ENCODE measurements at places on chromosomes 1 and 21.
A peak's percentile ranks its signal among the peaks of the same experiment; 100 is the strongest.

DNA sequence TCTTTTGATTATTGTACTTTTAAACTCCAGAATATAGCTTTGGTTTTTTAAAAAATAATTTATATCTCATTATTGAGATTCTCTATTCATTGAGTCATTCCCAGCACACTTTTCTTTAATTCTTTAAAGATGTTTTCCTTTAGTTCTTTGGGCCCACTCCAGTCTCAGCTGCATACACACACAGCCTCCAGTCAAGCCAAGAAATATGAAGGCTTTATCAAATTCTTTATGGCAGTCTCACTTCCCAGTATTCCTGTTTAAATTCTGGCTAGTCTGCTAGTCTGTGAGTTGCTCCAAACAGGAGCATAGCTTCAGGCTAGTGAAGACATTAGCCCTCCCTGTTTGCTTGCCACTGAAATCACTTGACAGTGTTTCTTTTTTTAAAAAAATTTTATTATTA lies 61.2 kb downstream of the CRP start:
- DNase-seq: peak; percentile 25

GRCh38 chr1:71695821-71696220 lies 586.5 kb downstream of the NEGR1 start:
- DNase-seq: no peak

GRCh38 chr1:211625040-211625439 lies 46.1 kb upstream of the SLC30A1 start:
- peak; percentile 54 for DNase-seq

- DNase-seq: no peak
These were observed 12.9 kb downstream of the MORN1 start for GRCh38 chr1:2378441-2378851.

- DNase-seq: no peak
These were observed 40.3 kb downstream of the PBX1 start for GRCh38 chr1:164599272-164599671.

- DNase-seq: no peak
These were observed at the start of gene SLAMF6 for GRCh38 chr1:160522622-160523345. TSS of gene SLAMF6 (minus strand) at chr1:160523255. CDS start at chr1:160523192, 63 bp downstream.

DNA sequence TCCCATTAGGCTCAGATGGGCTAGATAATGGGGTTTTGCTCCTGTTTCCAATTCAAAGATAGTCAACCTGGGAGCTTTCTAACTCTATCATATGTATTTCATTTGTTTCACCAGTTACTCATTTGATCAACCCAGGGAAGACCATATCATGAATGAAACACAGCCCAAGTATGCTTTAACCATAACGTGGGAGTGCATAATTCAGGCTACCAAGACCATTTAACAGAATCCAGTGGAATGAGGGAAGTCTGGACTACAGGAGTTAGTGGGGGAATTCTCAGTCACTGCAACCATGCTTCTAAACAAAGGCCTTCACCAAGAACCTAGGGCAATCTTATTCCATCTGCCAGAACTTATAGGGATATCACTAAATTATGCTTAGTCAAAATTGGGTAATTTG lies 15.0 kb upstream of the SLC16A1 start:
- no peak for DNase-seq

- no peak for DNase-seq
These were observed 1.4 kb downstream of the TIPRL start for GRCh38 chr1:168180148-168180524.

DNA sequence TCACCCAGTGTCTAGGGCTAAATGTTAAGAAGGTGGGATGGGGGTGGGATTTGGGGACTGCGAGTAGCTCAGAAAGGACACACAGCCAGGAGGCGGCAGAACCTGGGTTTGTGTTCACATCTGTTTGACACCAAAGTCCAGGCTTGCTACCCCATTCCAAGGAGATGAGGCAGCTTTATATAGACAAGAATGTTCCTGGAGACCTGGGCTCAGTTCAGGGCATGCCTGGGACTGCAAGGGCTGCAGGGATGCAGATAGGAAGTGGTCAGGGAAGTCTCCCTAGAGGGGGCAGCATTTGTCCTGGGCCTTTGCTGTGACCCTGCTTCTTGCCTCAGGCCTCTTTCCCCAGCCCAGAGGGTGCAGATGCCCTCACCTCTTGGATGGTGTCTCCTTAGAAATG lies 16.3 kb downstream of the PADI3 start:
- DNase-seq: no peak

GRCh38 chr1:32180186-32181060 lies 948 bp downstream of the TXLNA start:
- DNase-seq: peak; percentile 86

GRCh38 chr1:47340227-47340626 lies 6.6 kb downstream of the CMPK1 start:
- peak; percentile 44 for DNase-seq

Measured in fibroblast of gingiva (primary cell).